K562 (cell line): ENCODE measurements at places on chromosomes 7 and 10.

GRCh38 chr10:118977022-118977599 is 52.4 kb upstream of the NANOS1 start:
- no peak for DNase-seq

GRCh38 chr7:101164071-101164840 is 1.1 kb downstream of the VGF start:
- DNase-seq, result peak; percentile 65

- DNase-seq, result no peak
Measured at GRCh38 chr7:104124469-104124868, 83.3 kb downstream of the ORC5 start.

GRCh38 chr10:69492746-69493462 is 41.6 kb downstream of the TSPAN15 start:
- no peak for DNase-seq

DNA sequence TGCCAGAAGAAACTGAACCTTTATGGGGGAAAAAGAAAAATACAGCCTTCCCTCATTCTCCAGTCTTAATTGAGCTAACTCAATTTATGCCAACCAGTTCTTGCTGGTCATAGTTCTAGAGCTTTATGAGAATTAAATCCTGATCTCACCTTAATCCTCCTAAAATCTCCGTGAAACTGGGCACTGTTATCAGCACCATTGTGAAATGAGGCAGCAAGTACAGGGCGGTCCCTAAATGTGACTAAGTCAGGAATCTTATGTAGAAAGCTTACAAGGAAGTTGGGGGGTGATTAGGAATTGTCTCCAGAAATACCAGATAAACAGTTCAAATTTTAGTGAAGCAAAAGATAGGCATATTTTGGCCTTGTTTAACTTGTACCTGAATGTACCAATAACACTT is 10.7 kb upstream of the INSYN2A start:
- DNase-seq, result no peak

DNA sequence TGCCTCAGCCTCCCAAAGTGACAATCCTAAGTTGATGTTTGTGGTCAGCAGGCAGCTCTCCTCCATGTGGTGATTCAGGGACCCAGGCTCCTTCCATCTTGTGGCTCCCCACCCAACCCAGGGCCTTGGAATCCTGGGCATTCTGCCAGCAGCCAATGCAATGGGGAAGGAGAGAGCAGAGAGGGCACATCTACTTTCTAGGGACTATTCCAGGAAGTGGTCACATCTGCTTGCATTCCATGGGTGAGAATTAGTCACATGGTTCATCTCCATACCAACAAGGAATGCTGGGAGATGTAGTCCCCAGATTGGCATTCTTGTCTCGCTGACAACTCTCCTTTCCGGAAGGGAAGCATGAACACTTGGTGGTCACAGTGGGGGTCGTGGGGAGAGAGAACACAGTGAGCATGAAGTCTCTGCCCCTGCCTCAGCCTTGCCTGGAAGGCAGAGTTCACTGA is 9.9 kb upstream of the SRRM3 start:
- peak; percentile 66 for DNase-seq

DNA sequence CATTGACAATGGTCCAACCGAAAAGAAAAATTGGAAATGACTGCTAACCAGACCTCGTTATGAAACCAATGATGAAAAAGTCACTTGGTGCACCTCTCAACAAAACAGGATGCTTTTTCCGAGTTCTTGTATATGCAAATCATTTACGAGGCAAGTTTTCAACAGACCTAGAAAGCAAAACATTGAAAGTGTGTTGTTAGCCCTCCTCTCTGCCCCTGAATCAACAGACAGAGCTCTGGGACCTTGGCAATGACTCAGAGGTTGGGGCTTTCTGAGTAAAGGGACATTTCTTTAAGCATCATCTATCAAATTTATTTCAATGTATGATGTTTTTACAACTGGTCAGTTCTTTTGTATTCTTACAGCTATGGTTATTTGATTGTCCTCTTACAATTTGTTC is 16.3 kb upstream of the DKK1 start:
- DNase-seq, result no peak

GRCh38 chr7:159078911-159079270 is 65.8 kb downstream of the VIPR2 start:
- DNase-seq, result no peak

DNA sequence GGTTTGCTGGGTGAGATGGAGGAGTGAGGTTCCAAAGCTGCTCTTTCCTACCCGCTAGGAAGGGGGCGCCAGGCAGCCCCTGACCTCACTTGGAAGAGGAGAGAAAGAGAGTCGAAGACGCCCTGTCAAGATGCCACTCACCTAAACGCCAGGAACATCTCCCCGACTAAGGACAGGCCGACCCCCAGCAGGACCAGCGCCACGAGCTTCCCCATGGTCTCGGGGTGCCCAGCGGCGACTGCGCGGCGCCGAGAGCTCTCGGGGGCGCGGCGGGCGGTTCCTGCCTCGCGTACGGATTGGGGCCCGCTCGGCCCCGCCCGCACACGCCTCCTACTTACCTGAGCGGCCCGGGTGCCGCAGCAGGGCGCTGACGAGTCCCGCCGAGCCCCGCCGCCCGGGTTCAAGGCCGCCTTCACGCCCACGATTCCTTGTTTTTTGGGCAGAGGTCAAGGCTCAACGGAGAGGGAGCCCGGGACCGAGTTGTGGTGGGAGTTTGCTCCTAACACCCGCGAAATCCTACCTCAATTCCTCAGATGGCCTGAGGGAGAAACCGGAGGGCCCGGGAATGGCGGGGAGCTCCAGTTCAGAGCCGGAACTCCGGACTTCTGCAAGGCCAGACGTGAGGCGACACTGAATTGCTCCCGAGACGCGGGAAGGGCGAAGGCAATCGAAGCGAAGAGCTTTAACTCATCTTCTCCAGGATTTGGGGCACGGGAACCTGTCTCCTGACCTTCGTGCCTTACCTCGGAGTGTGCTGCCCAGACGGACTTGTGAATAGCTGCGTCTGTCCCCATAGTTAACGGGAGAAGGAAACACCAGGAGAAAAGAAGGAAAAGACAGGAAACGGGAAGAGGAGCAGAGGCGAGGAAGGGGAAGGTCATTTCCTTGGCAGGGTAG is at the start of gene PON3:
PON3 (minus strand) TSS at position 240 of the 897 bp plus-strand sequence; CDS start at position 215, 25 bp downstream.
- DNase-seq, result peak; percentile 53

GRCh38 chr10:107741971-107742370 is 577.5 kb upstream of the SORCS1 start:
- DNase-seq, result no peak

GRCh38 chr7:24902276-24902675 is 77.7 kb downstream of the OSBPL3 start:
- no peak for DNase-seq

DNA sequence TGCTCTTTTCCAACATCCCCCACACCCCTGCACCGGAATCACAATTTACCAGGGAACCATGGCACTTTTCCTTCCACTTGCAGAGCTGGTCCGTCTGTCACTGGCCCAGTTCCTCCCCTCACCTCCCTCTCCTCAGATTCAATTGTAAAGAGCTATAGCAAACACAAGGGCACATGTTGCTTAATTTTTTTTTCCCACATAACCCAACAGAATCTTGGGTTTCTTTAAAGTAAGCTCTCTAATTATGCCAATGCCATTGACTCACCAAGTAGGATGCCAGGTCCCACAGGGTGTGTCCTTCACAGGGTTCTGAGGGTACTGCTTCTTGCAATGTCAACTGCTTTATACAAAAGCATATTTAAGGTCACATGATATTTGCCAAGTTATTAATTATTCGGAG is 262.2 kb downstream of the AUTS2 start:
- no peak for DNase-seq

GRCh38 chr10:97499561-97500296 is 1.0 kb downstream of the UBTD1 start:
- no peak for DNase-seq

DNA sequence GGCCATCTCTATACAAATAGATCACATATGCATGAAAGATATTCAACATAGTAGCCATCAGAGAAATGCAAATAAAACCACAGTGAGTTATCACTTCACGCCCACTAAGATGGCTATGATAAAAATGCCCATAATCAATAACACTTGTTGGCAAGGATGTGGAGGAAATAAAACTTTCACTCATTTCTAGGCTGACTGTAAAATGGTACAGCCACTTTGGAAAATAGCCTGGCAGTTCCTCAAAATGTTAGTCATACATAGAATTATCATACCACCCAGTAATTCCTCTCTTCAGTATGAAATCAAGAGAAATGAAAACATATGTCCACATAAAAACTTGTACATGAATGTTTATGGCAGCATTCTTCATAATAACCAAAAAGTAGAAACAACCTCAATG is 324.9 kb downstream of the LRRTM3 start:
- DNase-seq, result no peak

- DNase-seq, result no peak
Measured at GRCh38 chr7:47066976-47067614, 514.8 kb downstream of the TNS3 start.

- DNase-seq, result no peak
Measured at GRCh38 chr7:137734221-137734620, 112.6 kb downstream of the DGKI start.
